Pons (tissue), 1 donor: ENCODE measurements at places on chromosomes 4 and X.
A peak's percentile ranks its signal among the peaks of the same experiment; 100 is the strongest.

GRCh38 chrX:64843224-64843623 lies 133.0 kb downstream of the ZC4H2 start:
- no peak for DNase-seq

DNA sequence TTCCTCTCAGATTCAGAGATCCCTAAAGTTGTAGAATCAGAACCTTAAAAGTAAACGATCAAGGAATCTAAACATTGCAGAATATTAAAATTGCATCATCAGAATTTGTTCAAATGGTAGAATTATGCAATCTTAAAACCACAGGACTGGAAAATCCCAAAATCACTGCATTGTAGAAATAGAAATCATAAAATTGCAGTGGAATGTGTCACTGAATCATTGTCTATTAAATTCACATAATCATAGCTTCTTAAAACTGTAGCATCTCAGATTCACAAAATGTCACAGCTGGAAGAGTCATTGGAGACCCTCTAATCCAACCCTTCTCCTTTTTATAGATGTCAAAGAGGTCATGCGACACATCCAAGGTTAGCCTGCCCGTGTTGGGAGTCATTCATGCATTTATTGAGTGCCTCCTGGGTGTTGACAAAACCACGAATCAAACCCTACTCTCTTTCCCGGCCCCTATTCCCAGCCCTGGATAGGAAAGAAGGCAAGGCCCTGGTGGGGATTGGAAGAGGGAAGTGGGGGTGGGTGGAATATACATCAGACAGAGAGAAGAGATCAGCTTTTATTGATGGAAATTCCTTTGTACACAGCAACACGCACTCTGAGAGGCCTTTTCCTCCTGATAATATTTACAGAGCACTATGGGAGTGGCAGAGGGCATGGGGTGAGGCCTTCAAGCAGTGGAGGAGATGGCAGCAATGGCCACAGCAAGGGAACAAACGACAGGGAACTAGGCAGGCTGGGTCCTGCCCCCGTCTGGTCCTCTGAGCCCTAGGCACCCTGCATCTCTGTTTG lies 15.4 kb downstream of the IQSEC2 start:
- no peak for DNase-seq

DNA sequence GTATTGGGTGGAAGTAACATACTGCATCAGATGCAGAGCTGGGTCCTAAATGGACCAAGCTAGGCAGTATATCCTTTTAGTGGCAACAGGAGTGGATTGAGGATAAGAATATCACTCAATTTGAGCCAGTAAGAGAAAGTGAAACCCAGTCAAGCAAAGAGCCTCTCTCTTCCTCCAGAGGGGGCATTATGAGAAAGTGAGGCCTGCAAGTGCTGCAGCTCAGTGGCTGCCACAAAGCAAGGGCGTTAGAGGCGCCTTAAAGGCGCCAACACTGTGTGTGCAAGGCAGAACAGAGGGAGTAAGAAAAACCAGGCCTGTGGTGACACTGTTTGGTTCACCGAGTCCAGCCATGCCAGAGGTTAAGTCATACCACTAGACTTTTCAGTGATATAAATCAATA lies 17.5 kb downstream of the STX18 start:
- no peak for DNase-seq

DNA sequence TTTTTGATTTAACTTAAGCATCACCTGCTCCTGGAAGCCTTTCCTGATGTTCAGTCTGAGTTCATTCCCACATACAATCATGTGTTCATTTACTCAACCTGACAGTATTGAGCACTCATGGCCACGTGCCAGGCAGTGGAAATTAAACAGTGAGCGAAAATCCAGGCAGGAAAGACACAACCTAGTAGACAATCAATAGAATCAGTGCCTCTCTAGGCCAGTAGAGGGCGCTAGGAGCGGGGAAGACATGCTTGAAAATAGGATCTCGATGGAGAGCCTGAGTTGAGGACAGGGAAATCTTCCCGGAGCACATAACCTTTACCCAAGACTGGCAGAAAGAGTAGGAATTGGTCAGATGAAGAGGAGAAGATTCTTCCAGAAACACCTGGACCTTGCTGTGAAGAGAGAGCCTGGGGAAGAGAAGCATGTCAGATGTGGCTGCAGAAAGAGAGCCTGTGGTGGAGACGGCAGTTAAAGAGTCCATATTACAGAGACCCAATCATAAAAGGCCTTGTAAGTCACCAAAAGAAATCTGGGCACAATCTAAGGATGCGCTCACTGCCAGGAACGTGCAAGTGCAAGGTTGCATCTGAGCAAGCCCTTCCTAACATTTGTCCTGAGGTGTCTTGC lies 103.5 kb downstream of the LDB2 start:
- peak; percentile 59 for DNase-seq

GRCh38 chr4:89164400-89164799 lies 53.1 kb downstream of the TIGD2 start:
- no peak for DNase-seq

DNA sequence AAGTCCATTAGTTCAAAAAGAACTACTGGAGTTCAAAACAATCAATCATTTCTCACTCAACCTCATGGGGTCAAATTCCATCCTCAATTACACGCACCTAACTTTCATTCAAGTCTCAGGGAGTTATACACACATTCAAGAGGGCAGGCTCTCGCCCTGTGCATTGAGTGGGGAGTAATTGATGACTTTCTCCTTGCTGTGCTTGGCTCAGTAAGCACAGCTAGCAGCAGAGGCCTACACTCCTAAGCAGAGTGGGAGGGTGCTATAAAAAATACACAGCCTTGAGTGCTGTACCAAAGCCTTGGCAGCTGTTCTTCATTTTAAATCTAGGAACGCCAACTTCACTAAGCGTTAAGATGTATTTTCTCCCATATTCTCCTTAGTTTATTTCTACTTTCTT lies 958.3 kb upstream of the ADGRL3 start:
- no peak for DNase-seq

DNA sequence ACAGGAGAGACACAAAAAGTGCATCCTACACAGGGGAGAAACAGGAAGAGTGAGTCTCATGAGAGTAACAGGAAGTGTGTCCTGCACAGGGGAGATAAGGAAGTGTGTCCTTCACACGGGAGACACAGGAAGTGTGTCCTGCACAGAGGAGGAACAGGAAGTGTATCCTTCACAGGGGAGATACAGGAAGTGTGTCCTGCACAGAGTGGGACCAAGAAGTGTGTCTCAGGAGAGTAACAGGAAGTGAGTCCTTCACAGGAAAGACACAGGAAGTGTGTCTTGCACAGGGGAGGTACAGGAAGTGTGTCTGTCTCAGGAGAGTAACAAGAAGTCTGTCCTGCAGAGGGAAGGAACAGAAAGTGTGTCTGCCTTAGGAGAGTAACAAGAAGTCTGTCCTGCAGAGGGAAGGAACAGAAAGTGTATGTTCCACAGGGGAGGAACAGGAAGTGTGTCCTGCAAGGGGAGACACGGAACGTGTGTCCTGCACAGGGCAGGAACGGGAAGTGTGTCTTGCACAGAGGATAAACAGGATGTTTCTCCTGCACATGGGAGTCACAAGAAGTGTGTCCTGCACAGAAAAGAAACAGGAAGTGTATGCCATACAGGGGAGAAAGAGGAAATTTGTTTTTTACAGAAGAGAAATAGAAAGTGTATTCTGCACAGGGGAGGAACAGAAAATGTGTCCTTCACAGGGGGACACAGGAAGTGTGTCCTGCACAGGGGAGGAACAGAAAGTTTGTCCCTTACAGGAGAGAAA lies 102.0 kb downstream of the ARSF start:
- DNase-seq, result no peak

GRCh38 chr4:13940921-13941320 lies 313.4 kb upstream of the BOD1L1 start:
- DNase-seq, result no peak

DNA sequence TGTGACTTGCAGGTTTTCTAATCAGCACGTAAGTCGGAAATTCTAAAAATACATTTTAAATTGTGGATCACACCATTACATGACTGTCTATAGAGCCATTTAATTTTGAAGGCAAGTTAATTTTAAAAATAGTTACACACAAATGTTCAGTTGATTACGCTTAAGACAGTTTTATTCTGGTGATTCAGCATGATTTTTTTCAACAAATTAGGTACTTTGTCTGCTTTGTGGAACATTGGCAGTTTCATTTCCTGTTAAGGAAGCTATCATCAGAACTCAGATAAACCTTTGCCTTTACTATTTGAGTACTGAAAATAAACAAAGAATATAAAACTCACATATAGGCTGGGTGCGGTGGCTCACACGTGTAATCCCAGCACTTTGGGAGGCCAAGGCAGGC lies 19.5 kb downstream of the SAT1 start:
- no peak for DNase-seq

DNA sequence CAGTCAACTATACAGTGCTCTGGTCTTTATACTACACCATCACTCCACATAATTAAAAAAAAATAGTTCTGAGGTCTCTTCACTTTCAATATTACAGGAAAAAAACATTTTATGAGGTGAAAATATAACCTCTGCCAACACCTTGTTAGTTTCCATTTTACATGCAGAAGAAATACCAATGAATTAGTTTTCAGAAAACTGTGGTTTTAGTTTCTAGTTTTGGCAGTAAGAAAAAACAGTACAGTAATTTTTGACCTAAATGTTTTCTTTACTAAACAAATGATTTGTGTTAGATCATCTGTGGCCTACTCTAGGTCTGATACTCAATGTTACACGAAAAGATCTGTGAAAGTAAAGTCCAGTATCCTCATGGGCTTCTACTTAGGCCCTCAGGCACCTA lies 10.0 kb downstream of the SULT1E1 start:
- no peak for DNase-seq

DNA sequence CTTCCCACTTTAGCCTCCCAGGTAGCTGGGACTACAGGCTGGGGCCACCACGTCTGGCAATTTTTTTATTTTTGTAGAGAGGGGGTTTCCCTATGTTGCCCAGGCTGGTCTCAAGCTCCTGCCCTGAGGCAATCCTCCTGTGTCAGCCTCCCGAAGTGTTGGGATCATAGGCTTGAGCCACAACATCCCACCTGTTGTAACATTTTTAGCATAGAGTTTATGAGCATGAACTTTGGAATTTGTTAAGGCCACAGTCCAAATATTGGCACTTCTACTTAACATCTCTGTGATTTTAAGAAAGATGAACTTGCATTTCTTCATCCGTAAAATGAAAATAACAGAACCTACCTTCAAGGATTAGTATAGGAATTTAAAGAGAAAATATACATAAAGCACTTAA lies 445.6 kb downstream of the IQCM start:
- DNase-seq, result no peak

DNA sequence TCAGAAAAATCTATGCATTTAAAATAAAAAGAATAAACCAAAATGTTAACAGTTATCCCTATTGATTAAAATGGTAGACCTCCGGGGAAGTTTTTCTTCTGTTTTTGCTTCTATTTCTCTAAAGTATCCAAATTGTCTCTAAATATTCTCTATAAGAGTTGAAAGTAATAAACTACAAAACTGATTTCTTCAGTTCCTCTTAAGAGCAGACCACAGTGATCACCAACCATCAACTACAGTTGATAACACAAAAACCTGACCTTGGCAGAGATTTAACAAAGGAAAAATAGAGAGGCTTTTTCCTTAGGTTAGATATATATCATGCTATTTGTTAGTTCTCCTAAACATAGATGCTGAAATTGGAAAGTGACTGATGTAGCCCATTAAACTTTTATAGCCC lies 27.3 kb downstream of the DDX60 start:
- DNase-seq, result no peak

- no peak for DNase-seq
Measured at GRCh38 chrX:40444133-40444532, 136.6 kb upstream of the ATP6AP2 start.

- peak; percentile 39 for DNase-seq
Measured at GRCh38 chr4:120704538-120704937, 218.0 kb downstream of the PRDM5 start.

GRCh38 chr4:20268028-20268427 lies 16.3 kb downstream of the SLIT2 start:
- DNase-seq, result no peak

DNA sequence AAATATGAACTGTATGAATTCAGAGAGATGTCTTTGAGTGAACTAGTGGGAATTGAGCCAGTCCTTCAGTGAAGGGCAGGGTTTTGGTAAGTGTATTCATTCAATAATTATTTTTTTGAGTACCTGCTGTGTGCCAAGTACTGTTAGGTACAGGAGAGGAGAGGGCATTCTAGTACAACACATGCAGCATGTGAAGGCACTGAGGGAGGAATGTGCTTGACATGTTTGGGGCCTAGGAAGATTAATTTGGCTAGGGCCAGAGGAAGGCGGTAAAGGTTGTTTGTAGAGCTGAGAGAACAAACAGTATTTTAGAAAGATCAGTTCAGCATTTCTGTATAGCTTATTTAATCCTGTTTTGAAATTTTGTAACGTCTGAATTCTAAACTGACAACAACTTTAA lies 27.8 kb downstream of the APOOL start:
- DNase-seq, result no peak

DNA sequence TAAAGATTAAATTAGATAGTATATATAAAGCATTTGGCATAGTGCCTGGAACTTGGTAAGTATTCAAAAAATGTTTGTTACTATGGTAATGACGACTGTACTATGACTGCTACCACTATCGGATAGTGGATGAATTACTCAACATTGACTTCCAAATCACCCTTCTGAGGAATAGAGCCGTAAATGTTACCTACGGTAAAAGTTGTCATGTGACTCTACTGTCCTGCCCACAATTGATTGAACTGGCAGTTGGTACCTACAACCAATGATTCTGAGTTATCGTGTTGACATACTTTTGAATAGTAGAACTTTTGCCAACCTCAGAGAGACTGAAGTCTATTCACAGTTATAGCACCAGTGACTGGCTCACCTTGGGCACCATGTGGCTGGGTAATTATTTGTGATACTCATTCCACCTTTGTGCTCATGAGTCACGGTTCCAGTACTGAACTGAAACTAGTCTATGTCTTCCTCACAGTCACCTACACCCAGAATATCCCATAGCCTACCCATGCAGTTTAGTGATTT lies 185.5 kb upstream of the PITX2 start:
- DNase-seq, result no peak

DNA sequence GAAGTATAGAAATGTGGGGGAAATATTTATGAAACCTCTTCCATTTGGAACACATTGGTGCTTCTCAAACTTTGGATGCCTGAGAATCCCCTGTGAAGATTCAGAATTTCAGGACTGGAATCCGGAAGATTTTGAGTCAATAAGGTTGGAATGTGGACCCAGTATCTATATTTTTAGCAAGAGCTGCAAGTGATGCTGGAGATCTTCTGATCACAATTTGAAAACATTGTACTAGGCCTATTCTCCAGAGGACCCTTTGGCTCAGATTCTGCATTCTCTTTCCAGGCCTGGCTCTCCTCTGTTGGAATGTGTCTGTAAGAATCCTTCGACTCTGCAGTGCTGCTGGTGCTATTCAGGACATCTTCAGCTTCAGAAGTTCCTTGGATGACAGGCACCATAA lies 2.4 kb upstream of the PKD2 start:
- DNase-seq, result no peak

DNA sequence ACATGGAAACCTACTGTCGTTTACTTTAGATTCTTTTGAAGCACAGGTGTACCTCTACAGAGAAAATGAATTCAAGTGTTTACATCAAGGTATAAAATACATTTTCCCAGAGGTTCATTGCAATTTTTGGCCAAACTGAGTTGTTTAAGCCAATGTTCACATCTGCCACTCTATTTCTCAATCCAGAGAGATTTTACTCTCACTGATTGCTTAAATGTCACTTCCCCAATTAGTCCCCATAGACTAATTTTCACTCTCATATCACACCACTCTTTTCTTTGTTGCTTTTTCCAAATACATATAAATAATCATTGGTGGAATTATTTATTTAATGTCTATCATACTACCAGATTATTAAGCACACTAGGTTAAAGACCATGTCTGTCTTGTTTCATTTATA lies 271.8 kb downstream of the PPP3CA start:
- no peak for DNase-seq
